ENCODE measurements at places on chromosomes 4 and X.
A peak's percentile ranks its signal among the peaks of the same experiment; 100 is the strongest.

- DNase-seq = no peak
These were observed 1.0 kb upstream of the PPP2R3B start for GRCh38 chrX:387729-388128.

DNA sequence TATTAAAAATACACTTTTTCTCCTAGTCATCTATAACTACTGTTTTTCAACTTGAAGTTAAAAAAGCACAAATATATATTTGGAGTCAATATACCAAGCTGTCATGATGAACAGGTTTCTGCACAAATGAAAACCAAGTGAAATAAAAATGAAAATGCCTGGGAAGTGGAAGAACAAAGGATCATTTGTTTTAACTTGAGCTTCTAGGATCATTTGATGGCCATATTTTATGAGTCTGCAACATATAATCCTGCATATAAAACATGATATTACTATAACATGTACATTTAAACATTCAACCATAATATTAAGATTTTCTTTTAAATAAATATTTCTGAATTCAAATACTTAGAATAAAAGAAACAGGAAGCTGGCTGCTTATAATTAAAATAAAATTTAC lies 8.5 kb upstream of the ARHGEF38 start:
- no peak for DNase-seq

- DNase-seq = no peak
These were observed 116.4 kb upstream of the LSM6 start for GRCh38 chr4:146059151-146059550.

GRCh38 chrX:23811108-23811651 lies 28.2 kb downstream of the SAT1 start:
- peak; percentile 64 for DNase-seq

GRCh38 chrX:107549504-107549903 lies 78.8 kb upstream of the PRPS1 start:
- no peak for DNase-seq

DNA sequence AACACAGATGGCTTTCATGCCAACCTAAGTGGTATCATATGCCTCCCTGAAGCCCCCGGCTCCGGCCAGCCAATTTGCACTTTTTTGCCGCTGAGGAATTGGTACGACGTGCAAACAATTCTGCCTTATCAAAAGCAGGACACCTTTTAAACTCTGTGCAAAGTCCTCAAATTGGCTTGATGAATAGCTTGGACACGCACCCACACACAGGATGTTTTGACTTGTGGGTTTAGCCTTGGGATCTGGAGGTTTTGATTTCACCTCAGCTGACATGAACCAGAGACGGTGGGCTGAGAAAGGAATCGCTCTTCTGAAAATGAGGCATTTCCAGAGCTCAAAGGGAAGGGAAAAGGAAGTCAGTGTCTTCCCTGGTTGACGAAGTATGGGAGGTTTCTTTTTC lies 110.8 kb upstream of the SHOX start:
- DNase-seq = no peak

DNA sequence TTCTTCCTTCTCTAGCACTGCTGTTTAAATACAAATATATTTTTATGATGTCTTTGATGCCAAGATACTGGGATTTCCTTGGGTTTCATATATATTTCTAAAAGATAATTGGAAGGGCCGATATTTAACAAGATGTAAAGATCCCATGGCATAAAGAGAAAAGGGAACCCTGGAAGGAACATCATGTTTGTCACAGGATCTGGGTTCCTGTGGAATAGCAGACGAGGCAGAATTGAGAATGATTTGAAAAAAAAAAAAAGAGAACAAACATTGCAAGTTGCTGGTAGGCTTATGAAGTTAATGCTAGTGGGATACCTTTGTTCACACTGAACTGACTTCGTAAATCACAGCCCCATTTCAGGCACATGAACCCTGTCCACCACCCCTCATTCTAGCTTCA lies 33.6 kb downstream of the RASSF6 start:
- no peak for DNase-seq

DNA sequence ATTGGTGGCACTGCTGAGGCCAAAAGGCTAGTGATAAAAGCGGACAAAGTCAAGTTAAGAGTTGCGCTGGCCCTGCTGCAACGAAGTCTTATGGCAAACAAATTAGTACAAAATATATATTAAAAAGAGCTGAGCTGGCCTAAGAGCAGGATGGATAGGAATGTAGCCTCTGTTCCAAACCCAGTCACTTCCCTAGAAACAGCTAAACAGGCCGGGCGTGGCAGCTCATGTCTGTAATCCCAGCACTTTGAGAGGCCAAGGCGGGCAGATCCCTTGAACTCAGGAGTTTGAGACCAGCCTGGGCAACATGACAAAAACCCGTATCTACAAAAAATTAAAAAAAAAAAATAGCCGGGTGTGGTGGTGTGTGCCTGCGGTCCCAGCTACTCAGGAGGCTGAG lies 32.4 kb upstream of the UGDH start:
- DNase-seq = no peak

DNA sequence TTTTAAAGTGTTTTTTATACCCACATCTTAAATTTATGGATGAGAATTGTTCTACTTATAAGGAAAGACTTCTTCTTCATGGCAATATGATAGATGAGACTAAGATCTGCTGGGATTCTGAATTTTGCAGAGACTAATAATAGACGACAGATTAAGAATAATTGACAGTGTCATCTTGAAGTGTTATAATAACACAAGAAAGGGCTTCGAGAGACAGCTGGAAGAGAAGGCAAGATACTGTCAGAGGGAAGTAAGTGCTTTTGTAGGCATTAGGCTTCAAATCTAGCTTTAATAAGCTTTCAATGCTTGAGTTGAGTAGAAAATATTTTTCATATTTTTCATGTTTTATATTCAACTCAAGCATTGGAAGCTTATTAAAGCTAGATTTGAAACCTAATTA lies 797.6 kb upstream of the PABPC4L start:
- no peak for DNase-seq

GRCh38 chr4:26050671-26051070 lies 136.7 kb downstream of the SMIM20 start:
- no peak for DNase-seq

DNA sequence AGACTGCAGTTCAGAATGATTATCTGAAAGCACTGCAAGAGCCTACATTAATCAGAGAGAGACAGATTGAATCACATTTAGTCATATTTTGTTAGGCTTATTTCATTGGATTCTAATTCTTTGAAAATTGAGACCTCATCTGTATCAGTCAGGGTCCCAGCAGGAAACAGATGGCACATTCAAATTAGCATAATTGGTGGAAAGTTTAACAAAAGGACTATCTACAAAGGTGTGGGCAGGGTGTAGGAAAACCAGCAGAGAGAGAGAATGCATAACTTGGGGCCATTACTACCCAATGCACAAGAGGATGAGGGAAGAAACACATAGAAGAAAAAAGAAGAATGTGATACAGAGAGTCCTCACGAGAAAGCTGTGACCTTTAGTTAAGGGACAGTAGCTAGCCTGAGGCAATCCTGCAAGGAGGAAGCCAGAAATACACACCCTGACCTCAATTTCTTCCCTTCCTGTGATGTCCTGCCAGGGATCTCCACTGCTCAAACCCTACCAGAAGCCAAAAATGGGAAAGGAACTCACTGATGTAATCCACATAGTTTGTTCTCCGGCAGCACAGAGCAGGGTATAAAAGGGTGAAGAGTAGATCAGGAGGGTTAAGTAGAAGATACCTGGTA lies 17.7 kb upstream of the XKRX start:
- DNase-seq = no peak

Data from GF-D8 (cell line).